NCI-H748 treated with DMSO at 0.1 percent for 48 hours (cell line): ENCODE measurements at places on chromosomes 12 and 14.

GRCh38 chr12:29794862-29795261, 11.1 kb upstream of the TMTC1 start:
- no peak for DNase-seq

GRCh38 chr14:95182379-95182778, 25.1 kb upstream of the DICER1 start:
- DNase-seq, result no peak

GRCh38 chr12:113088037-113088436, 31.5 kb downstream of the DTX1 start:
- DNase-seq, result no peak

DNA sequence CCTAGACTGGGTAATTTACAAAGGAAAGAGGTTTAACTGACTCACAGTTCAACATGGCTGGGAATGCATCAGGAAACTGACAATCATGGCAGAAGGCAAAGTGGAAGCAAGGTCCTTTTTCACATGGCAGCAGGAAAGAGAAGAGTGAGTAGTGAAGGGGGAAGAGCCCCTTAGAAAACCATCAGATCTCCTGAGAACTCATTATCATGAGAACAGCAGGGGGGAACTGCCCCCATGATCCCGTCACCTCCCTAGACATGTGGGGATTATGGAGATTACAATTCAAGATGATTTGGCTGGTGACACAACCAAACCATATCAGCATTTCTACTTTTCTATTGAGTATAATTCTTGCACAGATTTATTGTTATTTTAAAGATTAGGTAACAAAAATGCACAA, 822.1 kb upstream of the FLRT2 start:
- no peak for DNase-seq

GRCh38 chr12:54385251-54385914, 850 bp upstream of the ZNF385A start:
- DNase-seq, result no peak

GRCh38 chr12:5621329-5621728, 189.4 kb downstream of the NTF3 start:
- DNase-seq, result no peak

- DNase-seq, result no peak
These were observed 94.3 kb downstream of the C12orf42 start for GRCh38 chr12:103401421-103401820.

DNA sequence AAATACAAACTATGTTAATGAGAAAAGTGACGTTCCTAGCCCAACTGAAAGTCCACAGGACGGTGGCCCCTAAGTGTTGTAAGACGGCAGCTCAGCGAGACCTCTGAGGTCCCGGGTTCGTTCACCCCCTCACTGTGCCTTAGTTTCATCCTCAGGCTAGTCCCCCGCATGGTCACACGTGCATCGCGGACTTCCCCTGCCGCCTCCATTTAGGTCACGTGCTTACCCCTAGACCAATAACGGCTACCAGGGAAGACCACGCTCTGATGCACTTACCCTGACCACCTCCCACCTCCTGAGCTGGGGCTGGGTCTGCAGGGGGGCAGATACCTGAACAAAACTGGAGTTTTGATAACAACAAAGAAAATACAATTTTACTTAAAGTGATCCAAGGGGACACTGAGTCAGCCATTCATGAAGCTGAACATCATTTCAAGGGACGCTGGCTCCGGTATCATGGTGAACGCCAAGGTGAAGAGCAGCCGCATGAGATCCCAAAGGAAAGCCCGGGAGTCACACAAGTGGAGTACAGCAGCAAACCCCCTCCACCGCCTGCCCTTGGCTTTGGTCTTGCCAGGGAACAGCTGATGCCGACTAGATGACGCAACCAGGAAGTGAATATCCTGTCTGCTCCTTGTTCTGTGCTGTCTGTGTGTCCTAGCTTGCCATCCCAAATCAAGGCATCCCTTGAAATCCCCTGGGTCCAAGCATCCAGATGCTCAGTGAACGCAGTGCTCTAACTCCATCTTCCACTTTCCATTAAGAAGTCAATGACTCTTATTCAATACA, 274.1 kb downstream of the PCNX1 start:
- DNase-seq, result no peak

DNA sequence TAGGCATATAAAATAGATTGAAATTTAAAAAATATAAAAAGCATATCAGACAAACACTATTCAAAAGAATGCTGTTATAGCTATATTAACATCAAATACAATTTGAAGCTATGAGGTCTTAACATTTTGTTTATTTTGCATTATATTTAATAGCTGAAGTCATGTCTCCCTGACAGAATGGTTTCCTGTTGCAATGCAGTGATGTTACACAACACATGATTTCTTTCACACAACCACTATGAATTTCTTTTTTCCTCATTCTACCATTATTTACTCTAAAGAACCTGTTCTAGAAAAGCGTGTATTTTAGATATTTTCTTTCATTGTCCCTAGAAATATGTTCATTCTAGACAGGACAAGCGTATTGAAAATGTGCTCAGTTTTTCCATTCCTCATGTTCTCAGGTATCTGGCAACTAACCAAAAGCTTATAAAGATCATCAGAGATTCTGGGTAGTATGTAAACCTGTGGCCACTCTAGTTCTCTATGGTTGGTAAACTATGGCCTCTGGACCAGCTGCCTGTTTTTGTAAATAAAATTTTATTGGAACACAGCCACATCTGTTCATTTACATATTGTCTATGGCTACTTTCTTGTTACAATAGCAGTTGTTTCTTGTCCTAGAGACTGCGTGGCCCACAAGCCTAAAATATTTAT, 183.8 kb downstream of the FOXA1 start:
- no peak for DNase-seq

DNA sequence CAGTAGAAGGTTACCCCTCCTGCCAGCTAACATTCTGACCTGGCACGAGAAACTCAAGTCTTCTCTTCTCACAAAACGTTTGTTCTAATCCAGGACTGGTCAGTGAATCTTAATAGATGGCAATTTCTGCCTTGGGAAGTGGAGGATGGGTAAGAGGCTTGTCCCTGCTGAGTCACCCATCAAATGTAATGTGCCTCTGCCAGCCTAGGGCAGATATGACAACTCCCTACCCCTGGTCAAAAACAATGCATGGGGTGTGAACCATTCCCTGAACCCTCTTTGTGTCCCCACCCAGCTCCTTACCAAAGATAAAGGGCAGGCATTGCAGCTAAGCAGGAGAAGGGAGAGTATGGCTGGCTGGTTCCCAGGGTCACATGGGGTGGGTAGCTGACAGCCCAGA, 1052.9 kb downstream of the GALC start:
- DNase-seq, result no peak
